ENCODE measurements at places on chromosomes 1 and 21. TPM values are rescaled to one million over a fixed set of nuclear protein-coding genes. Genes with fewer than 3 reads are reported as not detected.

The BGLAP gene
- not detected for total RNA-seq

The EXTL1 gene
- total RNA-seq = not detected

The KCNK2 gene
- not detected for total RNA-seq

The PROK1 gene
- total RNA-seq = not detected

The KLF17 gene
- not detected for total RNA-seq

The MROH7 gene
- total RNA-seq = 0.04 TPM

The NECAP2 gene
- 86.0 TPM for total RNA-seq

The EDN2 gene
- total RNA-seq = 0.08 TPM

The ARHGEF16 gene
- total RNA-seq = 10.5 TPM

The S100A8 gene
- total RNA-seq = 228 TPM

The COL8A2 gene
- 4.8 TPM for total RNA-seq

The SMIM1 gene
- not detected for total RNA-seq

The ATP1A4 gene
- not detected for total RNA-seq

The S100A7 gene
- total RNA-seq = 13.3 TPM

The CD1E gene
- total RNA-seq = not detected

The OR2M2 gene
- total RNA-seq = not detected

The NCF2 gene
- total RNA-seq = 1.5 TPM

The SPATA46 gene
- total RNA-seq = not detected
